Skeletal muscle cell (primary cell): ENCODE measurements at places on chromosomes 2 and 18.

- DNase-seq: peak; percentile 29
These were observed 129.1 kb downstream of the NRP2 start for GRCh38 chr2:205811387-205811786.

DNA sequence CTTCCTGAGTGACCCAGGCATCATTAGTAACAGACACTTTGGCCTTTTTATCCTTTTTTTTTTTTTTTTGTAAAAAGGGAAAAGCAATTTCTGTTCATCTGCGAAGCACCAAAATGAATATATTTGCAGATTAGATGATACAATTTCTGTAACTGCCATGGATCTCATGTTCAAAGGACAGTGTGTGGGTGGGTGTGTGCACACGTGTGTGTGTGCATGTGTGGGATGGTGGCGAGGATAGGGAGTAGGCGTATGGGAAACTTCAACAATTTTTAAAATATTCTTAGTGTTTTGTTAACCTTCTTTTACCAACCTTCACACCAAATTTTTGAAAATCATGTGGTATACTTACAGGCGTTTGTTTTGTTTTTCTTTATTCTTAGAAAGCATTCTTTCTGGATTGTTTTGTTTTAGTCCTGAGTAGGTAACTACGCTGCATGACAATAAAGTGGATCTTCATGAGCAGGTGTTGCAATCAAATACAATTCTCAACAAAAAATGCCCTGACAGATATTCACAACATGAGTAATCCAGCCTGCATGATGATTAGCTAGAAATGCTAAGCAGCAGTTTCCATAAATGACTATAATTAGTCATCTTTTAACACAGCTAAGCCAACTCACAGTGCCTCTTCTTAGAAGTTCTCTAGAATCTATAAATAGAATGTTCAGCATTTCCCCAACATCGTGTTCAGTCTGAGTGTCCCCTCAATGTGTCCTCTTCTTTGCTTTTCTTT, 53.5 kb upstream of the RMDN2 start:
- no peak for DNase-seq

- DNase-seq: no peak
These were observed 40.0 kb downstream of the ETAA1 start for GRCh38 chr2:67437114-67437513.

DNA sequence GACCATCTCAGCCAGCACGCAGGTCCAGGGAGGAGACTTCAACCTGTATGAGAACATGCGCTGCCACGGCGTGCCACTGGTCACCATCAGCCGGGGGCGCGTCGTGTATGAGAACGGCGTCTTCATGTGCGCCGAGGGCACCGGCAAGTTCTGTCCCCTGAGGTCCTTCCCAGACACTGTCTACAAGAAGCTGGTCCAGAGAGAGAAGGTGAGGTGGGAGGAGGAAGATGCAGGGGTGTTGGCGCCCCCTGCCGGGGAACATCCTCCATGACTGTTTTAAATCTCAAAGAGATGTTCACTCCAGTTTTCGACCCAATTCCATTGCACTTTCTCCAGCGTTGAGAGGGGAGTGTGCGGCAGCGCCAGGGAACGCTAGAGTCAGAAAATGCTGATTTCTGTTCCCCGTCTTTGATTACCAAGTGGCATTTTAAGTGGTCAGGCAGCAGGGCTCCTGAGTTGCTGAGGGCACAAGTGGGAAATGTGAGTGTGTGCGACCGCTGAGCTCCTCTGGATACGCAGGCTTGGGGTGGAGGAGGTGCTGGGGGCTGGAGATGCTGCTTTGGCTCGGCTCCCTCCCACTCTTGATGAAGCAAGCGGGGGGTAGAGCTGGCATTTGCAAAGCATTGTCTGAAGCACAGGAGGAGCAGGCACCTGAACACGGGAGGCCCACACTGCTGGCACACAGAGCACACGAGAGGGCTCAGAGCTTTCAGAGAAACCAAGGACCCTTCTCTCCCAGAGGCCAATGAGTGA, 27.7 kb upstream of the MAPRE3 start:
- no peak for DNase-seq

GRCh38 chr2:163471947-163472346, 263.9 kb downstream of the FIGN start:
- DNase-seq: no peak

GRCh38 chr2:98876741-98877140, 59.3 kb downstream of the CRACDL start:
- DNase-seq: no peak

- no peak for DNase-seq
These were observed 10.7 kb upstream of the SPOPL start for GRCh38 chr2:138490673-138491494.

DNA sequence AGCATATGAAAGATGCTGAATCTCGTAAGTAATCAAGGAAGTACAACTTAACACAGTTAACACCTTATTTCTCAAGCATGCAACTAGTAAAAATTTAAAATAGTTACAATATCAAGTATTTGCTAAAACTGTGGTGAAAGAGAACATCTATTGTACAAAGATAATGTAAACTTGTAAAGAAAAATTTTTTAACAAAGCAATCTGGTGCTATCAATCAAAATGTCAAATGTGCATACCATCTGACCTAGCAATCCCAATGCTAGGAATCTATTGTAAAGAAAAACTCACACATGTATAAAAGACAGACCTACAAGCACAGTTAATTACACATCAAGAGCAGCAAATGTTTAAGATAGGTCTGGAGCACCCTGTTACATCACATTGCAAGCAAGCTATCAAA, 90.1 kb downstream of the SLC66A3 start:
- DNase-seq: no peak

GRCh38 chr2:172968061-172968469, 107.6 kb upstream of the MAP3K20 start:
- peak; percentile 90 for DNase-seq

GRCh38 chr2:85458601-85459563, 40.4 kb downstream of the SH2D6 start:
- no peak for DNase-seq

GRCh38 chr2:200383380-200384110, 77.1 kb downstream of the SPATS2L start:
- peak; percentile 48 for DNase-seq

- DNase-seq: no peak
These were observed 40.5 kb downstream of the INO80C start for GRCh38 chr18:35457140-35457704.

- DNase-seq: no peak
These were observed 776.1 kb downstream of the ERBB4 start for GRCh38 chr2:211762479-211762878.
